ENCODE measurements at places on chromosomes 13 and 19.

DNA sequence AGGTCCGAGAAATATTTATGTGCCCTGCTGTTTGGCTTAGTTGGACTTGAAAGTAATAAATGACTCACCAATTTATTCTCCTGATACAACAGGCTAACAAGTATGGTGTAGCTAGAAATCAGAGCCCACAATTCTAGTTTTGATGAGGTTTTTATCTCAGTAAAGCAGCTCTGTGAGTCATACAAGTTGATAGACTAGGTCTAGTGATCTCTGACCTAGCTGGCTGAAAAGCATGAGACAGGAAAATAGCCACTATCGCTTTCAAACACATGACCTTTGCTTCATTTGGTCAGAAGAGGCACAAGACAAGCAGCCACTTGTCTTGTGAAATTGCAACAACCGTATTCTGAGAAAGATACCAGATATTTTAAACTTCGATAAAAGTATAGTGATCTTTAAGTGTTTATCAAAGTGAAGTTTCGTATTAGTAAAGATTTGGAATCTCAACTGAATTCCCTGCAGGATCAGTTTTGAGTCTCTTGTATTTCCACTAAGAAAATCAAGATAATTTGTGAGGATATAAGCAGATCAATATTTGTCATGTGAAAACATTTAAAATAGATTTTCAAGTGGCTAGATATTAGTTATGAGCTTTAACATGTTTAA is 126.7 kb downstream of the MAB21L1 start:
- H3K27me3 ChIP-seq = no peaks in the 10 kb centered on the region
- H3K36me3 ChIP-seq = no peaks in the 10 kb centered on the region
- H3K4me3 ChIP-seq = no peak overlapping the region
- peaks cover 7% of the 10 kb centered on the region for H3K4me1 ChIP-seq
- no peak overlapping the region for H3K27ac ChIP-seq

- peak overlapping the region; percentile 91 for H3K27ac ChIP-seq
- peaks cover 26% of the 10 kb centered on the region for H3K4me1 ChIP-seq
- peak overlapping the region; percentile 85 for H3K4me3 ChIP-seq
Measured at GRCh38 chr19:58277748-58278540, 811 bp upstream of the ZNF8 start.

GRCh38 chr13:101736566-101736965 is 284.1 kb downstream of the ITGBL1 start:
- H3K27ac ChIP-seq = no peak overlapping the region
- H3K4me1 ChIP-seq = no peaks in the 10 kb centered on the region
- H3K36me3 ChIP-seq = no peaks in the 10 kb centered on the region
- no peaks in the 10 kb centered on the region for H3K27me3 ChIP-seq

DNA sequence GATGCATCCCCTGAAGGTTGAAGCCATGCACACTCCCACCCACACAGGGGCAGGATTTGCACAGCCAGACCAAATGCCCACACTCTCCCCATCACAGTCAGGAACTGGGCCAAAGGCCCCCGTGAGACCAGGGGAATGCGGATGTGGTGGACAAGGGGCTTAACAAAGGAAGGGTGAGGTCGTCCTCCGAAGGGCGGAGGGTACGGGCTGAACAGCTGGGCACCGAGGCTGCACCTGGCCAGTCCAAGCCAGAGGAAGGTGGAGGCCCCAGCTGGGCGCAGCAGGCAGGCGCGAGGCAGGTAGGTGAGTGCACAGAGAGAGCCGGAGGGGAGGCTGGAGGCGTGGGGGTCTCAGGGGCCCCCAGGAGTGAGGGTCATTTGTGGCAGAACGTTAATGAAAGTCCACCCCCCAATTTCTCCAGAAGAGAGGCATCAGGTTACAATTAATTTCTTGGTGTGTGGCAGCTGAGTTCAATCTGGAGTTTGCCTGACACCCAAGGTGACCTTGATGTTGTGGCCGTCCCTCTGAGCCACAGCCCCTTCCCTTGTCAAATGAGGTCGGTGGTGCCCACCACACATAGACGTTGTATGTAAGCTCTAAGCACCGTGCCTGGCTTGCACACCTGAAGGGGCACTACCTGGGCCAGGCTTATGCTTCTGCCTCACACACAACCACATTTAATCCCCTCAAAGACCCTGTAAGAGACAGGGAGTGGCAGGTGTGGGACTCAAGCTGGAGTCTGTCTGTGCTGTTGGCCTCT is 2.9 kb downstream of the KLK15 start:
- no peaks in the 10 kb centered on the region for H3K36me3 ChIP-seq
- H3K27me3 ChIP-seq = peaks cover 6% of the 10 kb centered on the region
- H3K4me1 ChIP-seq = peaks cover 4% of the 10 kb centered on the region

DNA sequence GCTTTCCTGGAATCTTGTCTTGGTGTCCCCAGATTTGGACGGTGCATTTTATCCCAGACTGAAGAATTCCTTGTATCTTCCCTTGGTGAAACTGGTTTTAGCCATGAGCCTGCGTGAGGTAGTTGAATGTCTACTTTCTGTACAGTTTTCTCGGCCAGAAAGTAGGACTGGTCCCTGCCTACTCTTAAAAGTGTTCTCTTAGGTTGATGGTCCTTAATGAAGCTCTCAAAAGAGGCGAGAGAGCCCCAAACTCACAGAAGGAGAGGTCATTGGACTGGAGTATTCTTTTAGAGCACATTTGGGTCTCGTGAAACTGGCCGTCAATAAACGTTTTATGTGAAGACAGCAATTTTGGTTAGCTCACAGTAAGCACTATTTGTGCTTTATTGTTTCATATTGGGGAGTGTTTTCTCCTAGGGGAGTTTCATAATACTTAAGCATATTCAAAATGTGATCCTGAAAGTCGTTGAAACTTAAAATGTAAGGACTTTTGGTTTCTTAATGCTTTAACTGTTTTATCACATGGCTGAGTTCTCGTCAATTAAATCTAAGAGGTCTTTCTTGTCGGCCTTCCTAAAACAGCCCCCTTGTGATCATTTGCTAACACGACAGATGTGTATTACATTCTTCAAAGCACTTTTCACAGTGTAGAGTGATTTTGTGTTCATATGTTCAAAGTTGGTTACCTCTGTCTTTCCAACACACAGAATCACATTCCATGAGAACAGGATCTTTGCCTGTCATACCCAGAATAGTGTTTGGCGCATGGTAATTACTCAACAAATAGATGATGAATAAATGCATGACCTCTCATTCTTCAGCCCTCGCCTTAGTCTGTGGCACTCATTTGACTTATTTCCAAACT is 889 bp downstream of the GTF2F2 start:
- no peak for DNase-seq
- peak overlapping the region; percentile 89 for H3K27ac ChIP-seq
- H3K27me3 ChIP-seq = no peaks in the 10 kb centered on the region
- peak overlapping the region; percentile 95 for H3K4me3 ChIP-seq
- H3K36me3 ChIP-seq = no peaks in the 10 kb centered on the region
- peaks cover 21% of the 10 kb centered on the region for H3K4me1 ChIP-seq

- no peak overlapping the region for H3K4me3 ChIP-seq
- no peaks in the 10 kb centered on the region for H3K36me3 ChIP-seq
- no peaks in the 10 kb centered on the region for H3K27me3 ChIP-seq
- H3K4me1 ChIP-seq = peaks cover 3% of the 10 kb centered on the region
Measured at GRCh38 chr19:4589579-4590410, 30.3 kb upstream of the SEMA6B start.

DNA sequence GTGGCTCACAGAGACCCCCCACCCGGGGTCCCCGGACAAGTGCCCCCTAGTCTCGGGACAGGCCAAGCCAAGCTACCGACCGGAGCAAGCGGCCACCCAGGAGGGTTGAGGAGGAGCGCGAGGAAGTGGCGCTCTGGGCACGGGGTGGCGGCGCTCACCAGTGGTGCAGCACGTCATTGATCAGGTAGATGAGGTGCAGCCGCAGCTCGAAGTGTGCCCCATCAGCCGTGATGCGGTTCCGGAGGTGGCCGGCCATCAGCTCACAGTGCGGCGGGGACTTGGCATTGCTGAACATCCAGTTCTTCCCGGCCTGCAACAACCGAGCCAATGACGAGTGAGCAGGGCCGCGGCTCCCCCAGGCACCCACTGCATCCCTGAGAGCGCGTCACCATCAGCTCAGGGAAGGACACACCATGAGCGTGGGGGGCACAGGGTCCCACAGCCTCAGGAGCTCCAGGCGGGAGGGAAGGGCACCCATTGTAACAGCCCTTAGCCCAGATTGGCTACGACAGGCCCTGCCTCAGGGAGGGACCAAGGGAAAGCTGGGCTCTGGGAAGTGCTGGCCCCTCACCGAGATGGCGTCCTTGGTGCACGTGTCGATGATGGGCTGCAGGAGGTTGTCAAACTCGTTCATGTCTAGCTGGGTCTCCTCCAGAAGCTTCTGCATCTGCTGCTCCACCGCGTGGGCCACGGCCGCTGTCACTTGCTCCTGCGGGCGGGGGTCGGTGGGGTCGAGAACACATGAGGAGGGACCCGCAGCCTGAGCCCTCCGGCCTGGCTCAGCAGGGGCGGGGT is 9.6 kb downstream of the CHERP start:
- H3K4me1 ChIP-seq = peaks cover 5% of the 10 kb centered on the region
- H3K27me3 ChIP-seq = no peaks in the 10 kb centered on the region
- DNase-seq = no peak
- no peak overlapping the region for H3K27ac ChIP-seq

GRCh38 chr19:38712161-38712748 is 32.0 kb downstream of the CAPN12 start:
- no peak overlapping the region for H3K4me3 ChIP-seq
- H3K27ac ChIP-seq = peak overlapping the region; percentile 92
- H3K27me3 ChIP-seq = no peaks in the 10 kb centered on the region
- H3K4me1 ChIP-seq = peaks cover 90% of the 10 kb centered on the region

DNA sequence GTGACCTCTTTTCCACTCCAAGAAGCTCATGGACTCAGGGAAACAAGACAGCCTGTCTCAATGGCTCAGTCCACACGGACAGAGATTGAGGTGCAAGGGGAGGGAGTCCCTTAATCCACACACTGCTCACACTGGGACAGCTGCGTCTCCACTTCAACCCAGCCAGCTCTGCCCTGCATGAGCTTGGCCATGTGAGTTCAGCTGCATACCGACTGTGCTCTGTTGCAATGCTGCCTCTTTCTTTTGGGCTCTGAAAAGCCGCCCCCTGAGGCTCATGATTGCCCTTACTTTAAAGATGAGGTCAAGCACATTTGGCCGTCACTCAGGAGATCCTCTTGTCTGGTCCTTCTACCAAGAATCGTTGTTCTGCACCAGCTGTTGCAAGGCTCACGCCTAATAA is 64.8 kb upstream of the KCTD15 start:
- H3K27me3 ChIP-seq = no peaks in the 10 kb centered on the region
- DNase-seq = no peak
- H3K4me3 ChIP-seq = no peak overlapping the region
- H3K36me3 ChIP-seq = no peaks in the 10 kb centered on the region
- H3K4me1 ChIP-seq = no peaks in the 10 kb centered on the region

DNA sequence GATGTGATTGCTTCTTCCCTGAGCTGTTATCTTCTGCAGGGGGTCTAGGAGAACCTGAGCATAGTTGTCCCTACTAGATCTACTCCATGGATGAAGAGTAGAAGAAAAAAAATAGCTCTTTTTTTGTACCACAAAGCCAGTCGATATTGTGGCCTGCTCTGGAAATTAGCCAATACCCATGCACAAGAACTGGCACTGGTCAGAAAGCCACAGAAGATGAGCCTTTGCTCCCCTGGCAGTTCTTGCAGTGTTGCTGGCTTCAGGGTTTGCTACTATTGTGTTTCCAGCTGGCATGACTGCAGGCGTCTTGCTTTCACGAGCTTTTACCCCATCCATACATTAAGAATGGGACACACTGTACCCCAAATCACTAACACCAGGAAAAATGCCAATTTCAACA is 547.7 kb upstream of the KLF12 start:
- H3K4me1 ChIP-seq = no peaks in the 10 kb centered on the region
- no peaks in the 10 kb centered on the region for H3K36me3 ChIP-seq
- H3K4me3 ChIP-seq = no peak overlapping the region
- H3K27me3 ChIP-seq = no peaks in the 10 kb centered on the region
- DNase-seq = no peak
- H3K27ac ChIP-seq = no peak overlapping the region

GRCh38 chr19:38387550-38388348 is at the start of gene GGN:
Gene GGN, minus strand, starts transcription at chr19:38388034. Its CDS starts 773 bp downstream, at chr19:38387261.
- peak within 1 kb of the TSS; percentile 73 for H3K27ac ChIP-seq
- peaks cover 3% of the 10 kb centered on the region for H3K27me3 ChIP-seq
- H3K36me3 ChIP-seq = peaks cover 38% of the 10 kb centered on the region
- H3K4me1 ChIP-seq = peaks cover 44% of the 10 kb centered on the region
- no peak for DNase-seq

- peak within 1 kb of the TSS; percentile 52 for H3K4me3 ChIP-seq
- H3K4me1 ChIP-seq = peaks cover 19% of the 10 kb centered on the region
- no peak within 1 kb of the TSS for H3K27ac ChIP-seq
- peaks cover 15% of the 10 kb centered on the region for H3K27me3 ChIP-seq
- no peak for DNase-seq
- H3K36me3 ChIP-seq = peaks cover 5% of the 10 kb centered on the region
Measured at GRCh38 chr19:19627621-19628500, at the start of gene LPAR2. Gene LPAR2, minus strand, starts transcription at chr19:19628220. Its CDS starts 945 bp downstream, at chr19:19627275.

- H3K4me3 ChIP-seq = no peak overlapping the region
- H3K27ac ChIP-seq = peak overlapping the region; percentile 66
- peaks cover 7% of the 10 kb centered on the region for H3K4me1 ChIP-seq
- H3K36me3 ChIP-seq = no peaks in the 10 kb centered on the region
- no peaks in the 10 kb centered on the region for H3K27me3 ChIP-seq
- peak; percentile 93 for DNase-seq
Measured at GRCh38 chr13:35953537-35954206, 177.5 kb downstream of the DCLK1 start.

- no peak for DNase-seq
- H3K4me1 ChIP-seq = peaks cover 52% of the 10 kb centered on the region
Measured at GRCh38 chr19:40611096-40611495, 9.9 kb downstream of the LTBP4 start.

GRCh38 chr13:44368062-44368591 is 5.5 kb upstream of the SERP2 start:
- H3K4me3 ChIP-seq = no peak overlapping the region
- DNase-seq = no peak
- no peak overlapping the region for H3K27ac ChIP-seq

DNA sequence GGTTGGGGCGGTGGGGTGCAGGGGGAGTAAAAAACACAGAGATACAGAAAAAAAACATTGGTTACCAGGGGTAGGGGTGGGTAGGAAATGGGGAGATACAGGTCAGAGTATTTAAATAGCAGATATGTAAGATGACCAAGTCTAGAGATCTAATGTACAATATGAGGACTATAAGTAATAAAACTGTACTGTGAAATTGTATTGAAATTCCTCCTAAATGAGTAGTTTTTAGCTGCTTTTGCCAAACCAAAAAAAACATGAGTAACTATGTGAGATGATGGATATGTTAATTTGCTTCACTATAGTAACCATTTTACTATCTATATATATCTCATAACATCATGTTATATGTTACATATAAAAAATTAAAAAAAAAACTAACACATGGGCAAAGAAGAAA is 29.6 kb downstream of the VWA8 start:
- no peaks in the 10 kb centered on the region for H3K36me3 ChIP-seq
- H3K27ac ChIP-seq = no peak overlapping the region
- H3K27me3 ChIP-seq = no peaks in the 10 kb centered on the region
- no peaks in the 10 kb centered on the region for H3K4me1 ChIP-seq

DNA sequence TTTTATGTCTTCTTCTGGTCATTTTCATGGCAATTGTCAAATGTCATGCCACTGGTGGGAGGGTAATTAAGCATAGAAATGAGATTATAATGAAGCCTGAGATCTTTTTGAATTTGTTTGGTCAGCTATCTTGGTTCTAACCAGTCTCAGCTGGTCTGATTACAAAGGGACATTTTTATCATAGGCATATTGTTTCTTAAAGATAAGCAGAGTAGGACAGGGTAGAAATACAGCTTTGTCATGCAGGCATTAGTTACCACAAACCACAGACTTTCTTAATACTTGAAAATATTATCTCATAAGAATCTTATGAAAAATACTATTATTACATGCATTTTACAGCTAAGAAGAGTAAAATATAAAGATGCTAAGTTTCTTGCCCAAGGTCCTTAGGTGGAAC is 1761.5 kb downstream of the PCDH9 start:
- H3K36me3 ChIP-seq = no peaks in the 10 kb centered on the region
- H3K27me3 ChIP-seq = no peaks in the 10 kb centered on the region
- DNase-seq = no peak
- no peaks in the 10 kb centered on the region for H3K4me1 ChIP-seq
- no peak overlapping the region for H3K27ac ChIP-seq
- H3K4me3 ChIP-seq = no peak overlapping the region

All from esophagus muscularis mucosa (tissue), 4 donors.